ENCODE measurements at places on chromosomes 5 and 9. TPM values are rescaled to one million over a fixed set of nuclear protein-coding genes. Genes with fewer than 3 reads are reported as not detected.

DNA sequence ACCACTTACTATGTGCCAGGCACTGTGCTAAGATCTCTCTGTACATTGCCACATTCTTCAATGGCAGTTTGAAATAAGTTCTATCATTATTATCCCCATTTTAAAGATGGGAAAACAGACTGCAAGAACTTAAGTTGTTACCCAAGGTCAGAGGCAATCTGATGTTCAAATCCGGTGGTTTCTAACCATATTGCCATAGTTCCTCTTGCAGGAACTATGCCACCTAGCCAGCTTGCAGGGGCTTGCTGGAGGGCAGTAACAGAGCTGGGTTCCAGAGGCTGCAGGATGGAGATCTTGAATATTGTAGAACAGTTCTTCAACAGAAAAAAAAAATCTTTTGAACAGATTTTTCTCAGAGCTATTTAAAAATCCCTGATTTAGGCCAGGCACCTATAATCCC lies 71.8 kb upstream of the TNFAIP8 start:
- no peak for DNase-seq
- no peaks in the 10 kb centered on the region for H3K27me3 ChIP-seq
- no peak overlapping the region for H3K27ac ChIP-seq
- H3K4me1 ChIP-seq = peaks cover 18% of the 10 kb centered on the region
- H3K36me3 ChIP-seq = no peaks in the 10 kb centered on the region

DNA sequence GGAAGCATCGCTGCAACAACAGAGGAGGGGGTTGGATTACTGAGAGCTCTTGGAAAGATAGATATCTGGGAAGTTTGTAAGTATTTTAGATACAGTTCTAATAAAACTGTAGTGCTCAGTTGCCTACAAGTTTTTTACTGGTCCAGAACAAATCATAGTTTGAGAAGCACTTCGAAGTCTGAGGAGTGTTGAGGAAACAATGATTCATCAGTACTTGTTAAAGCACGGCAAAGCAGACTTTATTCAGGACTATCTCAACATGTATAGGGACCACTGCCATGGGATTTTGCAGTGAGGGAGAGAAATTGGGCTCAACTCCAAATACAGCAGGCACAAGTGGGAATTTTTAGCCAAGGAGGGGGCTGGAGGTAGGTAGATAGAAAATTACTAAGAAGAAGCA lies 25.3 kb upstream of the RECK start:
- no peaks in the 10 kb centered on the region for H3K27me3 ChIP-seq
- no peak overlapping the region for H3K4me3 ChIP-seq
- H3K27ac ChIP-seq = no peak overlapping the region
- no peak for DNase-seq
- H3K36me3 ChIP-seq = no peaks in the 10 kb centered on the region

DNA sequence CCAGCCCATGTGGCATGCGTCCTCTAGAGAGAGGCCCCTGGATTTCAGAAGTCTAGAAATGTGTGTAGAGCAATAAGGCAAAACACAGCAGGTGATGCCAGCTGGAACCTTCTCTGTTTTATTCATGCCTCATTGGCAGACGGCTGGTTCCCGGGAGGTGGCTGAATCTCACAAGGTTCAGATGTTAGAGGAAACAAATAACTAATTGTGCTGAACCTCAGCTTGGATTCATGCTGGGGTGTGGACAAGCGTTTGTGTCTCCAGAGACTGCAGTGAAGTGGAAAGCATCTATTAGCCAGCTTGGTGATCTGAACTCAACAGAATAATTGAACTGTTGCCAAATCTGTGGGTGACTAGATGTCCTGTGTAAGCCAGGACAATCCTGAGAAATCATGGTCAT lies 131.1 kb upstream of the NR4A3 start:
- H3K4me3 ChIP-seq = no peak overlapping the region
- H3K4me1 ChIP-seq = no peaks in the 10 kb centered on the region
- H3K27ac ChIP-seq = no peak overlapping the region
- H3K36me3 ChIP-seq = no peaks in the 10 kb centered on the region
- no peak for DNase-seq

DNA sequence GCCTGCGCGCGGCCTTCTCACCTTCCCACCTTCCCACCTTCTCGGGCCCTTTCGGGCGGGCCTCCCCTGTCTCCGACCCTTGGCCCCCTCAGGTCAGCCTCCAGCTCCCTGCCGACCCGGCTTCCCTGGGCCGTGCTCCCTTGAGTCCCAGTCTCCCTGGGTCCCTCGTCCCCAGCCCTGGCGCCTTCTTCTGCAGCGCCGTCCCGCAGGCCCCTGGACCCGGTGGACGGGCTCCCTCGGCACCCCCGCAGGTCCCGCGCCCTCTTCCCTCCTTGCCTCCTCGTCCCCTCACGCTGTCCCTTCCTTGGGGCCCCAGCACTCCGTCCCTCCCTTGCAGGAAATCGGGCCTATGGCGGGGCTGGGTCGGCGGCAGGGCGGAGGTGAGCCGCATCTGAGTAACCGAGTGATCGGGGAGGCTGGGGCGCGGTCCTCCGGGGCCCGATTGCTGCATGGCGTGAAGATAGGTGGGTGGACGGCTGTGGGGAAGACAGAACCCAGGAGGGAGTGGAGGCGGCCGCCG lies 7.6 kb downstream of the ARPC5L start:
- peaks cover 58% of the 10 kb centered on the region for H3K36me3 ChIP-seq
- H3K27ac ChIP-seq = peak overlapping the region; percentile 78
- peaks cover 17% of the 10 kb centered on the region for H3K4me1 ChIP-seq
- H3K4me3 ChIP-seq = peak overlapping the region; percentile 90
- no peak for DNase-seq
- H3K27me3 ChIP-seq = no peaks in the 10 kb centered on the region

GRCh38 chr5:6900247-6901227 lies 187.3 kb downstream of the TENT4A start:
- DNase-seq = no peak
- H3K36me3 ChIP-seq = no peaks in the 10 kb centered on the region
- H3K27ac ChIP-seq = no peak overlapping the region

- 0 out of 2 replicates have a peak, but pooled peaks cover 7% of the 10 kb centered on the region for H3K4me1 ChIP-seq
- no peak overlapping the region for H3K4me3 ChIP-seq
- H3K27ac ChIP-seq = no peak overlapping the region
- peak; percentile 7 for DNase-seq
Measured at GRCh38 chr5:136620016-136620419, 254.7 kb upstream of the TRPC7 start.

GRCh38 chr5:76273206-76273885 lies 129.7 kb upstream of the IQGAP2 start:
- H3K36me3 ChIP-seq = no peaks in the 10 kb centered on the region
- no peak for DNase-seq
- H3K4me1 ChIP-seq = no peaks in the 10 kb centered on the region
- no peak overlapping the region for H3K27ac ChIP-seq
- no peaks in the 10 kb centered on the region for H3K27me3 ChIP-seq
- H3K4me3 ChIP-seq = no peak overlapping the region

DNA sequence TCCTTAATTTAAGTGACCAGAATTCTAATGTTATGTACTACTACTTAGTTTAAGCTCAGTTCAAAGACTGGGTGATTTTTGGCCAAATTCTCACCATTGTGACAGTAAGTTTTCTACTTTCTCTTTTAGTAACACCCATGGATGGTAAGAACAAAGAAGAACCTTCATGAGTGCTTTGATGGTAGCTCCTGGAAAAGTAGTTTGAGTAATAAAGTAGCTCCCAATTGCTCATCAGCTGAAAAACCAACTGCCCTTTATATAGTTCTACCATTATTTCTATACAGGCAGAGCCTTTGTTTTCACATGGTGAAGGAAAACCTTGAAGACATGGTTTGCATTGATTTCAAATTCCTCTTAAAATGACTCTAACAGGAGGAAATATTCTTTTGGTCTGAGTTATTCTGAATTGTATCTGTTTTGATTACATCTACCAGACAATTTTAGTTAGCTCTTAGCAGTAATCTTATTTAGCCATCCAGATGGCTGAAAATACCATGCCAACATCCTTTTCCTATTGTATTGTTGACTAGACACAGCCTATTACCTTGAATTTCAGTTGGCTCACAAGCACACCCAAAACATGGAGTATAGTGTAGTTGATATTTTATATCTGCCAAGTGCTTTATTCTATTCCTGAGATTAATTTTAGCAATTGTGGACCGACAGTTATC lies 23.7 kb upstream of the STARD4 start:
- no peak overlapping the region for H3K27ac ChIP-seq
- H3K36me3 ChIP-seq = no peaks in the 10 kb centered on the region
- DNase-seq = no peak
- H3K27me3 ChIP-seq = no peaks in the 10 kb centered on the region

- no peaks in the 10 kb centered on the region for H3K27me3 ChIP-seq
- no peak overlapping the region for H3K4me3 ChIP-seq
- peak; percentile 17 for DNase-seq
- peaks cover 22% of the 10 kb centered on the region for H3K36me3 ChIP-seq
- no peak overlapping the region for H3K27ac ChIP-seq
Measured at GRCh38 chr5:109695005-109695926, 5.5 kb downstream of the MAN2A1 start.

- H3K27ac ChIP-seq = peak overlapping the region; percentile 29
- peaks cover 26% of the 10 kb centered on the region for H3K4me1 ChIP-seq
- no peak for DNase-seq
- H3K4me3 ChIP-seq = no peak overlapping the region
Measured at GRCh38 chr9:136354592-136355085, 8.9 kb downstream of the DNLZ start.

DNA sequence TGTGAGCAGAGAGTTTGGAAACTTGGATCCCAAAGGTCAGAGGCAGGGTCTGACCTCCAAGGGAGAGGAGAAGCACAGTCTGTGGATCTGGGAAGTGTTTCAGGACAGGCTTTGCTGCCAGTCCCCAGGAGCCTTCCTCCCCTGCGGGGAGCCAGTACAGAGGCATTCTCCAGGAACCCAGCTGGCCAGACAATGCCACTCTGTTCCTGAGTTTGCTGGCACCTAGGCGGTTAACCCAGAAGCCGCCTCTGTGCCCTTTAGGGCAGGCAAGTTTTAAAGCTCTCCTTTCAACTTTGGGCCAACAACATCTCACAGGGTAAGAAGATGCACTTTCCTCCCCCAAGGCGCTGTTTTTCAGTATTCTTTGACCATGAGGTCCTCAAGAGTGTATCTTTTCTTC lies 37.0 kb upstream of the FGF1 start:
- no peaks in the 10 kb centered on the region for H3K36me3 ChIP-seq
- DNase-seq = no peak
- no peaks in the 10 kb centered on the region for H3K27me3 ChIP-seq

GRCh38 chr9:121648799-121649198 lies 2.6 kb upstream of the DAB2IP start:
- no peaks in the 10 kb centered on the region for H3K36me3 ChIP-seq
- no peak overlapping the region for H3K27ac ChIP-seq
- no peak overlapping the region for H3K4me3 ChIP-seq
- DNase-seq = no peak
- H3K4me1 ChIP-seq = peaks cover 13% of the 10 kb centered on the region

GRCh38 chr9:106922026-106922425 lies 59.1 kb downstream of the ZNF462 start:
- H3K4me3 ChIP-seq = no peak overlapping the region
- no peaks in the 10 kb centered on the region for H3K27me3 ChIP-seq
- peaks cover 37% of the 10 kb centered on the region for H3K36me3 ChIP-seq
- peaks cover 25% of the 10 kb centered on the region for H3K4me1 ChIP-seq
- H3K27ac ChIP-seq = no peak overlapping the region

- no peak overlapping the region for H3K4me3 ChIP-seq
- H3K4me1 ChIP-seq = peaks cover 54% of the 10 kb centered on the region
- no peaks in the 10 kb centered on the region for H3K27me3 ChIP-seq
- DNase-seq = no peak
- H3K36me3 ChIP-seq = no peaks in the 10 kb centered on the region
Measured at GRCh38 chr9:70406434-70406862, 8.0 kb downstream of the KLF9 start.

The WDR38 gene
- total RNA-seq = not detected

The TMEM252 gene
- total RNA-seq = not detected

The HMCN2 gene
- total RNA-seq = 1.2 TPM

The IFNA10 gene
- not detected for total RNA-seq

The DBH gene
- not detected for total RNA-seq

The SEMA6A gene
- 6.0 TPM for total RNA-seq

The CNTNAP3B gene
- 0.06 TPM for total RNA-seq

The MEF2C gene
- total RNA-seq = 39.3 TPM

The NEUROG1 gene
- total RNA-seq = not detected

The ENTREP1 gene
- not detected for total RNA-seq

All from SJSA1 (cell line).